ENCODE measurements at places on chromosomes 7 and 10.
A peak's percentile ranks its signal among the peaks of the same experiment; 100 is the strongest.

- DNase-seq: peak; percentile 9
Measured at GRCh38 chr7:138889582-138890498, 91.3 kb downstream of the KIAA1549 start.

GRCh38 chr10:85580585-85580984 is 786.0 kb downstream of the GRID1 start:
- no peak for DNase-seq

DNA sequence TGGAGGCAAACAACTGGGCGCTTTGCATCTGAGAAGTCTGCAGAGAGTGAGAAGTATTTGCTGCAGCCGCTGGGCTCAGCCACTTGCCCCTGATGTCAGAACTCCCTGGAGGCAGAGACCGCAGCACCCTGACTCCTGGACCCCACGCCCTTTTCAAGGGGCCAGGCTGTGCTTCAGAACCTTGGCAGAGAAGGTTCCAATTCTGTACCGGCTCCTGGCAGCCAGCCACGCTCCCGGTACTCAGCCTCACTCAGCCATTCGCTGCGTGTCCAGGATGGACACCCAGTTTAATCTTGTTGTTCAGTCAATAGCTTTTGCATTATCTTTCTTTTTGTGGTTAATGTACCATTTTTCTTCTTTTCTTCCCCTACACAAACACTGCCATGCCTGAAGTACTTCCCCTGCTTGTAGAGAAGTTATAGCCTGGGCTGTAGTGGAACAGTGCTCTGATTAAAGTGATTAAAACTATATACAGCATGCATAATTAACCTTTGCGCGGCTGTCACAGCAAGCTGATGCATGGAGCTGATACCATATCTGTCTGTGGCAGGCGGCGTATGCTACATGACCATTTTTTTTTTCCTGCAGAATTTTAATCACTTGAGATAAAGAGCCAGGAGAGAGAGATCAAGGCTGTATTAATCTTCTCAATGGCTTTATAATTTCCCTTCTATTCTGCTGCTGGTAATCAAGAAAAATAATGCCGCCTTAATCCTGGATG is 578.5 kb downstream of the SDK1 start:
- peak; percentile 78 for DNase-seq

DNA sequence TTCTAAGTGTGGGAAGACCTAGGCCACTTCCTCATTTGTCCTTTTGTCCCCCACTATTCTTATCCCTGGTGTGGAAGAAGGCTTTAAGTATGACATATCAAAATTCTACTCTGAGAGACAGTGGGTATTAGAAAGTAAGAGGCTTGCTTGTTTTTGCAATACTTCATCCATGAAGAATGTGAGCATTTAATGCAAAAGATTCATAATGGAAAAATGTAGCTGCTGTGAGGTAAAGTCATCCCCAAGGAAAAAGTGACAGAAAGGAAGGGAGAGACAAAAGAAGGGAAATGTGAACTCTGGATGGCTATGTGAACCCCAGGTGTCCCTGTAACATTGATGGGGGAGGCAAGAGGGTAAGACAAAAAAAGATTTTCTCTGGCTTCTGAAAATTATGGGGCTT is 607.5 kb downstream of the SORCS1 start:
- no peak for DNase-seq

DNA sequence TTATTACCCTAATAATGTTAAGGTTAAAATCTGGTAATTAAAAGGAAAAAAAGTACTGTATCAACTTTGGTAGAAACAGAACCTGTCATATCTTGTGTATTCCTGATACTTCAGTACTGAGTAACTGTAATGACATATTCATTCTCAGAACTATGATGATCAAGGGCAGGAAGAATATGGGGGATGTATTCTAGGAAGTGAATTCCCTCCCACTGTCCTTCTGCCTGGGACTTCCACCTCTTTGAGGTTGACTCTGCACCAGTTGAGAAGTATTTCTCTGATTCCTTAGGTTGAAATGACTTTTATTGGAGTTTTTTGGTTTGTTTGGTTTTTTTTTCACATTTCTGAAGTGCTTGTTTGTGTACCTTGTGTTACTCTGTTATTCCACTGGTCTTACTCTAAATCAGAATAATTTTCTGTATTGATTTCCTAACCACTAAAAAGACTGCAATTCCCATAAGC is 36.9 kb downstream of the WASL start:
- DNase-seq: no peak

DNA sequence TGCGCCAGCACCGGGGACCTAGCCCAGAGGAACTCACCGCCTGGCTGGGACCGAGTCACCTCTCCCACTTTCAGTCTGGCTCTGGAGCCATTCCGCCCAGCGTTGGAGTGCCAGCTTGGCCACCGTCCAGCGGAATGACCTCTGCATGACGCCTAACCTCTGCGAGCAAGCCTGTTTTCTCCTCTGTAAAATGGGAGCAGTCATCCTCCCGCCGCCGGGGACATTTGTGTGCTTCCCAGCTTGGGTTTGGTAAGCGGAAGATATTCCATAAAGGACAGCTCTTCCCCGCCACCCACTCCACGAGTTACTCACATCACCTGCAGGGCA is 1.3 kb upstream of the ZCCHC24 start:
- no peak for DNase-seq

GRCh38 chr7:90686146-90686545 is 90.0 kb downstream of the CDK14 start:
- no peak for DNase-seq

DNA sequence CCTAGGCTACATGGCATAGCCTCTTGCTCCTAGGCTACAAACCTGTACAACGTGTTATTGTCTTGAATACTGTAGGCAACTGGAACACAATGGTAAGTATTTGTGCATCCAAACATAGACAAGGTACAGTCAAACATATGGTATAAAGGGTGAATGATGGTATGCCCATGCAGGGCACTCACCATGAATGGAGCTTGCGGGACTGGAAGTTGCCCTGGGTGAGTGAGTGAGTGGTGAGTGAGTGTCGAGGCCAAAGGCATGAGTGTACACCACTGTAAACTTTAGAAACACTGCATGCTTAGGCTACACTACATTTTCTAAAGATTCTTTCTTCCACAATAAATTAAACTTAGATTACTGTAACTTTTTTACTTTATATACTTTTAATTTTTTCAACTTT is 165.7 kb downstream of the PARD3 start:
- DNase-seq: no peak

DNA sequence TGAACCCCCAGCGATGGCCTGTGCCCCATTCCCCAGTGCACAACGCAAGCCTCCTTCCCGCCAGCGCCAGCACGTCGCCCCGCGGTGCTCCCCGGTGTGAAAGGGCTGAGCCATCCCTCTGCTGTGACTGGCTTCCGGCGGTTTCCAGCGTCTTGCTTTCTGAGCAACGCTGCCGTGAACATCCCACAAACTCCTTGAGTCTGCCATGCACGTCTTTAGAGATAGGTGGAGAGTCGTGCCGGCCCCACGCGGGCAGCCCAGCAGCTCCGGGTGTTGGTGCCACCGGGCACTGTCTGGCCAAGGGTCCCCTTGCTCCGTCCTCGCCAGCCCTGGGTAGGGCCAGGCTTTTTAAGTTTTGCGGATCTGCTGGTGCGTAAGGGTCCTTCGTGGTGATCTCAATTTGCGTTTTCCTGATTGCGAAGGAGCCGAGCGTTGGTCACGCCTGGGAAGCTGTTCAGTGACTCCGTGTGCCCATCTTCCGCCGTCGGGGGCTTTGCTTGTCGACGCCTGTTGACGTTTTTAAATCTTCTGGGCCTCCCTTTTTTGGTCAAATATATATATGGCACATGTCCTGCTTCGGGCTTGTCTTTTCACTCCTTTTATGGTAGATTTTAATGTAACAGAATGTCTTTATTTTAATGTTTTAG is 70.6 kb downstream of the FOXL3 start:
- DNase-seq: no peak

- DNase-seq: no peak
Measured at GRCh38 chr7:153027210-153027609, 267.7 kb downstream of the ACTR3B start.

DNA sequence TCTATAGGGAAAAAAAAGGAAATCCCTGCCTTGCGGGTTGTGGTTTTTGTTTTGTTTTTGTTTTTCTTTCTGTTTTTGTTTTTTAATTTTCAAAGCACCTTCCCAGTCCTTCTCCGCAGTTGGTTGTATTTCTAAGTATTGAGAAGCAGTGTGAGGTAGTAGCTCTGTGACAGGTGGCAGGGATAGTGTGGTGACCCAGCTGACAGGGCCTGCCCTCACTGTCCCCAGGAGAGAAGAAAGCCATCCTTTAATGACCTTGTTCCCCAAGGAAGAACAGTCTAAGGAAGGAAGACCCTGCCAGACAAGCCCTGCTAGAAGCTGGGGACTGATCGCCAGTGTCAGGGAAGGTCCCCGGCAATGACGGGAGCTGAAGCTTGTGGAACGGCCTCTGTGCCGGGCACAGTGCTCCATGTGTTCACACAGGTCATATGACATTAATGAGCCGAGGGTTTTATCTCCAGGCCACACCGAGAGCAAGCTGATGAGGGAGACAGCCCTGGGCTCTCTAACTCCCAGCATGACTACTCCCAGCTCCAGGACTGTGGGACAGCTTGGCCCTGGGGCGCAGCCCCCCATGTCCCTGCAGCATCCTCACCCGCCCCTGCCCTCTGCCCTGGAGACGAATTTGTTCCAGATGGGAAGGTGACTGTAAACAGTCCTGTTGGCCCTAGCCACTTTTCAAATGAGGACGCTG is 69.0 kb upstream of the LRRC18 start:
- DNase-seq: no peak

- DNase-seq: no peak
Measured at GRCh38 chr10:77416311-77417135, 221.1 kb downstream of the KCNMA1 start.

- DNase-seq: no peak
Measured at GRCh38 chr7:51079494-51079893, 237.1 kb downstream of the COBL start.

GRCh38 chr10:74047871-74048270 is 50.0 kb downstream of the VCL start:
- no peak for DNase-seq

Measured in NCI-H1092 (cell line).